ENCODE measurements at places on chromosomes 1 and 21.

DNA sequence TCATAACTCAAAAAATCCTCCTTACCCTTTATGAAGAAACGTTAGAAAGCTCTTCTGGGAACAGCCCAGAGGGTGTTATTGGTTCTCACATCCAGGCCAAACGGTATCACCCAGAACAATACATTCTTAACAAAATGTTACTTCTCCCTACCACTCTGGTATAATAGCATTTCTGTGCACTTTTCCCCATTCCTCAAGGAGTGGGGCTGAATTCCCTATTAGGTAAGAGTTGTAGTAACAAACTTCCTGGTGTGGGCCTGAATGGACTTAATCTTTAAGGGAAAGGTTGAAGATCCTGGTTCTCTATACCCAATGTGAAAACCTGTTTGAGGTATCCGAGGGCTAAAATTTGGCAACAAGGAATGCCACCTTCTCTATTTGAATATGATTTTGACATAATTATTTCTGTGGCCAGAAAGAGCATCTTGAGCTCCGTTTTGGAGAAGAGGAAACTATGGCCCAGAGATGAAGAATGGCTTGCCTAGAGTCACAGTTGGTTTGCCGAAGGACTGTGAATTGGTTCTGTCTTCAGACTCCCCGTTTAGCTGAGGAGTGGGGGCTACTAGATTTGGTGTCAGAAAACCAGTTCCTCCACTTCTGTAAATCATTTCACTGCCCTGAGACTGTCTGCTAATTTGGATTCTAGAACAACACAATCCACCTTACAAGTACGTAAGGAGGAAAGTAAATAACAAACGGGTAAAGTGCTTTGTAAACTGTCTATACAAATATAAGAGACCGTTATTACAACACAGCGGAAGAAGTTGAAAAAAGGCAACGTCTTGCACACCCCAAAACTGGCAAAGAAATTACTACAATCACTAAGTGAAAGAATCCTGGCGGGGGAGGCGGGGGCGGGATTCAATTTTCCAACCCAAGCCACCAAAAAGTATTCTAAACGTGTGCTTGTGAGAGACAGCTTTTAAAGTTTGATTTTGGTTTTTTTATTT lies 2.3 kb downstream of the ANP32E start:
- DNase-seq, result no peak

GRCh38 chr1:215567491-215568298 lies 591 bp downstream of the KCTD3 start:
- no peak for DNase-seq

DNA sequence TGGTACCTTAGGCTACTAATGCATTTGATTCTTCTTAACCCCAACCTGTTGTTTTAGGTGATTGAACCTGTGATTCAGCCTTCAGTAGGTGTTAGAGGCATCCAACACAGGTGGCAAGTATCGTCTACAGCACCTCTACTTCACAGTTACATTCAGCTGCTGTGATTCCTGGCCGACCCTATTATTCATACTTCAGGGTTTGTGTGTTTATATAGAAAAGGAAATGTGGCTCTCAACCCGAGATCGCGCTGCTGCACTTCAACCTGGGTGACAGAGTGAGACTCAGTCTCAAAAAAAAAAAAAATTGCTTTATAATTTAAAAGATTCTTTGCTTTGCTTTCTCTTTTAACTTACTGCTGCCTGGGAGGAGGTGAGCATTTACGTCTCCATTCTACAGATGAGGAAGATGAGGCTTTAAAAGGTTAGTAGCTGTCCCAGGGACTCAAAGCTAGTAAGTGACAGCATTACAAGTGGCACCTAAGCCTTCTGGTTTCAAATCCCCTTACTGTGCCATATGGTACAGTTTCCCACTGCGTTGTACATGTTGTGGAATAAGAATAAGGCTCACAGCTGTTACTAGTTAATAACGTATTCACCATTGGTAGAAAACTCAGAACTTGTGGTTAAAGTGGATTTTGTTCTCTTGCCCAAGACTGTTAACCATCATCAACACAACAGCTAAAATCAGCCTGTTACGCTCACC lies 9.9 kb upstream of the GPR25 start:
- DNase-seq, result no peak

- no peak for DNase-seq
Observed at GRCh38 chr1:116628448-116628847, 39.1 kb downstream of the IGSF3 start.

- peak; percentile 47 for DNase-seq
Observed at GRCh38 chr1:42035205-42035829, 116.6 kb upstream of the HIVEP3 start.

Data from central memory CD8-positive, alpha-beta T cell (primary cell).